Upper lobe of right lung (tissue), 1 donor: ENCODE measurements at places on chromosomes 7 and 10. TPM values are rescaled to one million over a fixed set of nuclear protein-coding genes. Genes with fewer than 3 reads are reported as not detected.

GRCh38 chr10:103660364-103661197 lies 167.1 kb downstream of the NEURL1 start:
- peak; percentile 72 for DNase-seq

GRCh38 chr7:2353113-2353935 lies 1.3 kb upstream of the EIF3B start:
- DNase-seq: no peak

The FZD8 gene
- total RNA-seq: 20.4 TPM

The ARHGAP12 gene
- total RNA-seq: 27.2 TPM

DNA sequence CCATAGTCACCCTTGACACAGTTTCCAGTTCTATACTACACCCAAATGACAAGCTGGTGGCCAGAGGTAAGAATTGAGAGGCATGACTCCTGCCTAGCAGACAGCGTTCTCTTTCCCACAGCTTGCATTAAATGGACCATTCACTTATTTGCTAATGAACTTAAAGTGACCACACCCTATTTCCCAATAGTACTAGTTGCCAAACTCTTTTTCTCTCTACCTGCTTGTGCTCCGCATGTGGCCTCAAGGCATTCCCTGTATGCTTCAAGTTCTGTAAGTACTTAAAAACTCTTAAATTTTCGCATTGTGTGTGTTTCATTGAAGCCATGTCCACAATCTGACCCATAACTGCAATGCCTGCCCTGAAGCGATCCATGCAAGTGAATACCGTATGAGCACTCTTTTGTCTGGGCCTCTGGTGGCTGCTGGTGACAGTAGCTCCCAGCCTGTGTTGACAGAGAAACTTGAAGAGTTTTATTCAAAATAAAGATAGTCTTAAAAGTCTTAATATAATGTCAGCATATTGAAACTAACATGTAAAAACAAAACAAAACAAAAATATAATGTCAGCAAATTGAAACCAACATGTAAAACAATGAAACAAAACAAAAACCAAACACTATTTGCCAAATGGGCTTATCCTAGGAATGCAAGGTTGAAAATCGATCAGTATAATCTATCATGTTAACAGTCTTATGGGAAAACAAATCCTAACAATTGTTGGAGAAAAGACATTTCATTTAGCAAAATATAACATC lies 73.6 kb downstream of the CCSER2 start:
- no peak for DNase-seq

The NODAL gene
- not detected for total RNA-seq

GRCh38 chr10:6050801-6051445 lies 11.2 kb downstream of the IL2RA start:
- DNase-seq: peak; percentile 75

DNA sequence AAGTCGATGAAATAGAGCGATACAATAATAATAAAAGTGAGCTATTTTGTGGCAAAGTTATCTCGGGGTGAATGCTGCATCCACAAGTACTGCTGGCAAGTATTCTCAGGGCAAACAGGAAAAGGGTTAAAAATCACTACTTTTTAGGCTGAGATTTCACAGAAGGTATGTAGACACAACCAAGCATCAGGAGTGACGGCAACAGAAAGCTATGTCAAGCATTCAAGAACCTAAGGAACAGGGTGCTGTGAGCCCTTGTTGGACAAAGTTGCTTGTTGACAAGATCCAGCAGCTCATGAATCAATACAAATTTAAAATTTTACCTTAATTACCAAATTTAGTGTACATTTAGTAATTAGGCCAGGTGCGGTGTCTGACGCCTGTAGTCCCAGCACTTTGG lies 41.2 kb upstream of the C1QL3 start:
- DNase-seq: no peak

The UCN3 gene
- total RNA-seq: 1.2 TPM

- no peak for DNase-seq
These were observed 172.9 kb downstream of the MBL2 start for GRCh38 chr10:52599551-52600200.

DNA sequence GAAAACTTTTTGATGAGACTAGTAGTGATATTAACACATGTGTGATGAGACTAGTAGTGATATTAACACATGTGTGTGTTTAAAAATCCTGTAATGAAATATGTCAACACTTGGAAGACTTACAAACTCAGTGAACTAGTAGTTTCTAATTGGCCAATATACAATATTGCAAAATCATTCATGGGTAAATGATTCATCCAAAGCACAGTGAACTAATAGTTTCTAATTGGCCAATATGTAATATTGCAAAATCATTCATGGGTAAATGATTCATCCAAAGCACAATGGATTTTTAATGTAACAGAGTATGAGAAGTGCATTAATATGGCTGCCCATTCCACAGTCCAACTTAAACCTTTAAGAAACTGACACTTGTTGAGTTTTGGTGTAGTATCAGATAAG lies 77.8 kb downstream of the ATAD1 start:
- no peak for DNase-seq

The CPXM2 gene
- total RNA-seq: 9.7 TPM

- DNase-seq: no peak
These were observed 19.0 kb upstream of the PRTFDC1 start for GRCh38 chr10:24971374-24971773.

DNA sequence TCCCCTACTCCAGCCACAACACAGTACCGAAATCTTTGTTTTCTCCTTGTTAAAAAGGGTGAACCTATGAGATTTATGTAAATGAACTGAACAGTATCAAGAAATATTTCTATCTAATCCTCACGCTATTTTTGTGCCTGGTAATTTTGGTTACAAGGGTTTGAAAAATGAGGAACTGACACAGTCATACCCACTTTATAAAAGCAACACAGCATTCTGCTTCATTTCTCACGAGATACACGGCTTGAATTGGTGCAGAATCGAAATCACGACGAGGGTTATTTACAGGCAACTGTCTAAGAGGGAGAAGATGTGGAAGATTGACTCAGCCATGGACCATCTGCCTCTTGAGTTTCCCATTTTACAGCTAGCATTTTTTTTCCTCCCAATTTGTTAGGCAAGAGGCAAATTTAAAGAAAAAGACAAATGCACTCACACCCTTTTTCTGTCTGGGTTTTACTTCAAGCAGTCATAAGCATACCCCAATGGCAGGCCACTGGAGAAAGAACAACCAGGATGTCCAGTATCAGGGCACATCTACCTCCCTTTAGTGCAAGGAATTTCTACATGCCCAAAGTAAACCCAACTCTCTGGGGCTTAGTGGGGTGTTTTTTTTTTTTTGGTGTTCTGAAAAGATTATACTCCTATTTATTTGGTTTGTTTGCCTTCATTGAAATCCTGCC lies 108.1 kb downstream of the ITGB8 start:
- DNase-seq: no peak

DNA sequence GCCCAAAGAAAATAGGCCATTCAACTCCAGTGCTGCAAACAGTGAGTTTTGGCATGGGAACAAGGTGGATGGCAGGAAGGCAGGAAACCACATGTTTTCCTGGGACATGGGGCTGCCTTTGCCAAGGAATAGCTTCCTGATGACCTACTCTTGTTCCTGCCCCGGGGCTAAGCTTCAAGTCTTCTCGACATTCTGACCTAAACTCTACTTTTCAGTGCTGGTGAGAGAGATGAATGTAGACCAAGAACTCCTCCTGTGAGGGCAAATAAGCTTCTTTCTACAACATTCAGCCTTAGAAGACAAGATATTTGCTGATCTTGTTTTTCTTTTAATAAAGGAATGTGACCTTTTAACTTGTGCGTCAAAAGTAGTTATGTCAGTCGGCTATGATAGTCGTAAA lies 199.0 kb downstream of the GPR37 start:
- DNase-seq: no peak

- DNase-seq: no peak
These were observed 166.1 kb upstream of the MTPN start for GRCh38 chr7:136143271-136143670.

DNA sequence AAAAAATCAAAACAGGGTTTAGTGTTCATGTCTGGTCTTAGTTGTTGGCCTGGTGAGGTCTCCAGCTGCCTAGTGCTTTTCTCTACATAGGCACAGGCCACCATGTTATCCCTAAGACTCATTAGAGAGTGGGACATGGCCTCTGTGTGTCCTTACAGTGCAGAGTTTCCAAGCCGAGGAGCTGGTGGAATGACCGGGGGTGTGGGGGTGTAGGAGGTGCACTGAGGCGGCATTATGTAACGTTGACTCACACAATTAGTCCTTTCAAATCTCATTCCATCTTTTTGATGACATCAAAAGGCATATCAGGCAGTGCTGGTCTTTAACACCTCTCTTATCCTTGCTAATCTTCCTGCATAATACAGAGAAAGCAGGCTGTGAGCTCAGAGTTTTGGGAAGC lies 71.3 kb downstream of the MTPN start:
- no peak for DNase-seq

The GNAT3 gene
- total RNA-seq: not detected

The VSTM4 gene
- 19.5 TPM for total RNA-seq

GRCh38 chr10:3701491-3701890 lies 83.5 kb downstream of the KLF6 start:
- DNase-seq: no peak

The CCDC172 gene
- not detected for total RNA-seq

- no peak for DNase-seq
These were observed 80.1 kb downstream of the PRKCQ start for GRCh38 chr10:6499974-6500373.

The CUZD1 gene
- total RNA-seq: 0.78 TPM

DNA sequence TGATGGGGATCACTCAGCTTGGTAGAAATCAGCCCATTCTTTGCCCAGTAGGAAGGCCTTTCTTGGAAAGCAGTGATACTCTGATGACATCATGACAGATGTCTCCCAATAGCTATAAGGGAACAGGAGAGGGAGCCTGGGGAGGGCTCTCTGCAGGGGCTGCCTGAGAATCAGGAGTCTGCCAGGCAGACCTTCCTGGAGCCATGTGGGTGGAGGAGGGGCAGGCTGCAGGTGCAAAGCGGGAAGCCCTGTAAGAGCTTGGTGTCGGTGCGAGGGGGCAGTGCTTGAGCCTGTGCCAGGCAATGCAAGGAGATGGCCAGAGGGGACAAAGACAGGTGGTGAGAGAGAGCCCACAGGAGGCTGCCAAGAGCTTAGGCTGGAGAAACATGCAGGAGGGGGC lies 5.0 kb upstream of the TNS3 start:
- no peak for DNase-seq

DNA sequence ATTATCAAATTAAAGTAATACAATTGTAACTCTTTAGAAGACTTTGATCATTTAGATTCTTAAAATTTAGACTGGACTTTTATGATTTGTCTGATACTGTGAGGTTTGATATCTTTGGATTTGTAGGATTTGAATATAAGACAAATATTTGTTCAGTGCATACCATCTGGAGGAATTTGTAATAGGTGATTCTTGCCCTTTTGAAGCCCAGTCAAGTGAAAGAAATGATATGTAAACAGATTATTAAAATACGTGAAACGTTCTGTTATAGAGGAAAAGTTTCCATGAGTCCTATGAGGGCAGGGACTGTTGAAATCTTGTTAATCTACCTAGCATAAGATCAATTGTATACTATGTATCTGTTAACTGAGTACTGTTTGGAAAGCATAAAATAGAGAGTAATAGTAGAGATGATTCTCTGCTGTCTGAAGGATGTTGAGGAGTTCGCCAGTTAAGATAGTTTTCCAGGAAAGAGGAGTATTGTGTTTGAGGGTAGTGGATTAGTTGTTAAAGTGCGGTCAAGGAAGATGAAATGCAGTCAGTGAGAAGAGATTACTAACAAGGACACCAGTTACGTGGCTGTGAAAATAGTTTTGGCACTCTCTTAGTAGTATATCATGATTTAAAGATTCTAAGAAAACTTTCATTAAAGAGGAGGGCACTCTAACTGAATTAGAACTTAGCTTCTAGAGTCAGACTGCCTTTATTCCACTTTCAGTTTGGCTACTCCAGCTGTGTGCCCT lies 14.4 kb downstream of the PDCD4 start:
- no peak for DNase-seq

The TCAF2 gene
- total RNA-seq: 4.4 TPM

GRCh38 chr7:151777908-151778670 lies 98.8 kb downstream of the PRKAG2 start:
- peak; percentile 1 for DNase-seq

The RAB11FIP2 gene
- 27.6 TPM for total RNA-seq

DNA sequence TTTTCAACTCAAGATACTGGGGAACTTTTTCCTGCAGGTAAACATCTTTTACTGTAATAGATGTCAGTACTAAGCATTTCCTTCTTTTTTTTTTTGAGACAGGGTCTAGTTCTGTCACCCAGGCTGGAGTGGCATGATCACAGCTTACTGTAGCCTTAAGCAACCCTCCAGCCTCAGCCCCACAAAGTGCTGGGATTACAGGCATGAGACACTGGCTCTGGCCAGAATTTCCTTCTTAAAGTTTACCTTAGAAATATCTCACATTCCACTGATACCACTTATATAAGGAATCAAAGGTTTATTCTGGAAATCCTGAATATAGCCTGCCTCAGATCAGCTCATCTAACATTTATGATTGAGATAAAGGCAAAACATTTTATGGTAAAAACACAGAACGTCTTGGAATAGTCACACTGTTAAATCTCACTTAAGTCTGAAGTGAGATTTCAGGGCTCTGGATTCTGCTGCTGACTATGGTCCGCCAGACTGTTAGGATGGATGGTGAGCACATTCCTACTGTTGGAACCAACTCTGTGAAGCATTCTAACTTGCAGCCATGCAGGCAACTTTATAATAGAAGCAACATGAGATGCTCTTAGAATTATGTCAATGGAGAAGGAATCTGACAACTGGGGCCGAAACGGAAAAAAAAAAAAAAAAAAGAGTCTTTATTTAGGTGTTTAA lies 151.9 kb downstream of the ZMYND11 start:
- DNase-seq: no peak

DNA sequence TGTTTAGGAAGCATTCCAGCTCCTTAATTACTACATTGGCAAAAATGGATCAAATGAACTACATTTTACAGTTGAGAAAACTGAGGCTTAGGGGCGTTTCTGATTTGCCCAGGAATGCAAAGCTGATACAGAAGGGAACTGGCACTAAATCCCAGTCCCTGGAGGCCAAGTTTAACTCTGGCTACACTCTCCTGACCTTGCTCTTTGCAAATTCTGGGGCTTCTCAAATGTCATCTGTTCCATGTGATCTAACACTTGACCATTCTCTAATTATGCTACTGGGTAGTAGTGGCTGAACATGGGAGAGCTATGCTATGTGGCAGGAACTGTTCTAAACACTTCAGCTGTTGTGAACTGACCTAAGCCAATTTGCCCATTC lies 11.3 kb upstream of the HABP2 start:
- DNase-seq: no peak

DNA sequence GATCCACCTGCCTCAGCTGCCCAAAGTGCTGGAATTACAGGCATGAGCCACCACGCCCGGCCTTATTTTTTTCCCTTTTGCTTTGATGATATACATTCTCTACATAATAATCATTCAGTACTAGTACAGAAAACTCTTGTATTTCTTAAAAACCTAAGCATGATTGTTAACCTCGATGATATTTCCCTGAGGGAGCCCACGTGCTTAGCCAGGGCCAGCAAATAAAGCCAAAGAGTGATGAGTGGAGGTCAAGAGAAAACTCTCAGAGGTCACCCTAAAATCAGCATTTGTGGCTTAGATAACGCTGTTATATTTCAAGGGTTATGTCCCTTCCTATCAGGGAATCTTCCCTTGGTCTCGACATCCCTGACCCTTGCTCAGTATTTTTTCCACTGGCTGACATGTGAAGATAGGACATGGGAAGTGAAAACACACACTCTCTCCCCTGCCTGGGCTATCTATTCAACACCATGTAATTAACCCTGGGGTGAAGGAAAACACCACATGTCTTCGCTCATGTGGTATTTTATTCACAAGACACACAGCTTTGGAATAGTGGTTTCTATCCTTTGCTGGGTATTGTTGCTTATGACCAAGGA lies 12.6 kb downstream of the FAM200A start:
- DNase-seq: no peak

The PRSS37 gene
- total RNA-seq: not detected
